DMS53 (cell line): ENCODE measurements at places on chromosomes 16 and 17.

- DNase-seq = no peak
These were observed 138.4 kb upstream of the GSE1 start for GRCh38 chr16:85474621-85475217.

GRCh38 chr16:49932434-49932833, 76.5 kb upstream of the ZNF423 start:
- no peak for DNase-seq

- DNase-seq = no peak
These were observed 32.9 kb upstream of the TOB1 start for GRCh38 chr17:50899005-50899460.

- DNase-seq = no peak
These were observed 67.0 kb downstream of the PITPNC1 start for GRCh38 chr17:67443931-67444595.

- no peak for DNase-seq
These were observed 837.3 kb upstream of the SOX9 start for GRCh38 chr17:71283486-71283885.

DNA sequence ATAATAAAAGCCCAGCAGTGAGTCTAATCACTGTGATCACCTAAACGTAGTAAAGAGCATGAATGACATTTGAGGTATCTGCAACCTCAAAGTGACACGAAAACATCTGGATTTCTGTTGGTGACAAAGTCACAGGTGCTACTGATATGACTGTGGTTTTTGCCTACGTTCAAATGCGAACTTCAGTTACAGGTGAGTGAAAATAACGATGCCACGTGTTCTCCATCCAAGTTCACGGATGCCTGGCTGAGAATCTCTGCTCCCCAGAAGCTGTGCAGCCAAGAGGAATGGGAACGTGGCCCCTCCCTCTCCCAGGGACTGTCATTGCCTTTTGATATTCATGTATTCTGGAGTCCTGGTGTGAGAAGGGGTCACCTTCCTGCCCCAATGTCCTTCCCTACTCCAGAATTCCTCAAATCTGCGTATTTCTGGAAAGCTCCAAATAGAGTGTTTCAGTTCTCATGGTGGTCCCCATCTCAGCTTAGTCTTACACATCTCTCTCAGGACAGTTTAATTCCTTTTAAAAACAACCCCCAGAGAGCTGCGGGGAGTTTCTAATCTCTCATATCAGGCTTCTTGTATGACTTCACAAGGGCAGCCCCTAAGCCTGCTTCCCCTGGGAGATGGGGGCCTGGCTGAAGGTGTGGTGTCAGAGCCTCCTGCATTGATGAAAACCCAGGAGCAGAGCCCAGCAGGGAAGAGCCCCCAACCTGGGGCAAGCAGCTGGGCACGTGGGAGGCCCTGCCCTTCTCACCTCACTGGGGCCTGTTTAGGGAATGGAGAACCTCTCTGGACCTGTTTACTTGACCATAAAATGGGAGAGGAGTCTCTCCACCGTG, 25.8 kb downstream of the PIK3R5 start:
- DNase-seq = no peak

- DNase-seq = no peak
These were observed 12.2 kb upstream of the SLX4 start for GRCh38 chr16:3623642-3624041.

- no peak for DNase-seq
These were observed 14.9 kb downstream of the SNF8 start for GRCh38 chr17:48929812-48930165.
